ENCODE measurements at places on chromosomes 4 and X. TPM values are rescaled to one million over a fixed set of nuclear protein-coding genes. Genes with fewer than 3 reads are reported as not detected.

DNA sequence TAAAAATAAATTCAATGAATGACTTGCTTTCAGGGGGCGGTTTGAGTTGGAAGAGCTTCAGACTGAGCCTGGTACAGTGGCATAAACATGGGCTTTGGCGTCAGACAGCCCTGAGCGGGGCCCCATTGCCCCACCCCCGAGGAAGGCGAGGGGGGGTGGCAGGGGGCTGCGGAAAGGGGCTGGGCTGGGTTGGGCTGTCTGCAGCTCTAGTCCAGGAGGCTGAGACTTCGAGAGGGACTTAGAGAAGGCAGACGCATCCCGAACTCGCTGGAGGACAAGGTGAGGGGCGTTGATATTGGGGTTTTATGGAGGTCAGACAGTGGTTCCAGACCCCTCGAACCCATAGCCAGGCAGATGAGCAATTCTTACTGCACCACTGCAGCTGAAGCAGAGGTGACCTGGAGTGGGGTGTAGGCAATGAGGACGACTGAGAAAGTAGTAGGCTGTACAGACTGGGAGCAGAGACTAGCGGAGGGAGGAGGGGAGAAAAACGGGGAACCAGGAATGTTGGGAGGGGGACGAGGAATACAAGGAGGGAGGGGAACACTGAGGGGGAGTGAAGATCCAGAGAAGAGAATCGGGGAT is at the start of gene MAGED2:
Gene MAGED2 (plus strand): TSS at position 222 of the 585 bp plus-strand sequence. CDS start 1,587 bp downstream, outside the sequence.
- peak; percentile 56 for DNase-seq

GRCh38 chr4:148239494-148239985 is 202.7 kb downstream of the NR3C2 start:
- DNase-seq: no peak

DNA sequence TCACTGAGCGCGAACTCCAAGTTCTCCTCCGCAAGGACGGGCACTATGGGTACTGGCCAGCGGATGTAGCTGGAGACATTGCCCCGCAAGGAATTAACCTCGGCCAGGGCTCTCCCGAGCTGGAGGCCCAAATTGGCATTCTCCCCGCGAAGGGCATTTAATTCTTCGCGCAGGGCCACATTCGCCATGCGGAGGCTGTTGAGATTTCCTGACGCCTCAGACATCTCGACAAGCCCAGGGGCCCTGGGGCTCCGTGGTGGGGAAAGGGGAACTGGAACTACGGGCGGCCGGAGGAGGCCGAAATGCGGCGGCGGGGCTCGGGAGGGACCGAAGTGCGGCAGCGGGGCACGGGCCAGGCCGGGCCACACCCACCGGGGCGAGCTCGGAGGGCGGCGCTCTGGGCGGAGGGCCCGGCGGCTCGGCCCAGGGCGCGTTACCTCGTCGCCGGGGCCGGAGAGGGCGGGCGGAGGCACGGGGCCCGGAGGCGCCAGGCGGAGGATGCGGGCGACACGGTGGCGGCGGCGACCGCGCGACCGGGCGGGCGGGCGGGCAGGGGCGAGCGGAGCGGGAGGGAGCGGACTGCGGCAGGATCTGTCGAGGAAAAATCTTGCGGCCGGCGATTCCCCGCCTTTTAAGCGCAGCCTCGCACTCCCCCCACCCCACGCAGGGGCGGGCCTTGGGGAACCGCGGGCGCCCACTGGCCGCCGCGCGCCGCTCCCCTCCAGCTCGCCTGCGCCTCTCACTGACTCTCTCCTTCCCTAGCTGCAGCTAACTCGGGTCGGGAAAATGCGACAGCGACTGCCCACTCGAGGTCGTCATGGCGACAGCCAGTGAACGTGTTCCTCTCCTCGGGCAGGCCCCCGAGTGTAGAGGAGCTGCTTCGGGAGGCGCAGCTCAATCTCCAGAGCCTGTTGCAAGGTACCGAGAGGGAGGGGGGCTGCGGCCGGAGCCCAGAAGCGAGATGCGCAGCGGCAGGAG is at the start of gene RTL5:
Gene RTL5 (minus strand): TSS at position 599 of the 978 bp plus-strand sequence.
- DNase-seq: peak; percentile 63

GRCh38 chr4:183469285-183469684 is 24.8 kb downstream of the CDKN2AIP start:
- no peak for DNase-seq

DNA sequence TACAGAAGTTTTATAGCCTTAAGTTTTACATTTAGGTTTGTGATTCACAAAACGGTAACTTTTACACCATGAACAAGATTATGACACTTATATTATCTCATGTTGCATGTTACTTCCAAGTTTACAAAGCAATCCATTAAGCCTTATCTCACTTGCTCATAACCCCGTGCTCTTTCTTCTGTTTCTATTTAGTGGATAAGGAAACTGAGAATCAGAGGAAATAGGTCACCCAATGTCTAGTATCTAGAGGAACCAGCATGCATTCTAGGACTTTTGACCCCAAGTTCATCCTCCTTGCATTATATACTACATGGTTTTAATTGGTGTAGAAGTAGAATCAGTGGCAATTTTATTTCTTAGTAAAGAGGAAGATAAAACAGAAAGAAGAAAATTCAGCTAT is 67.0 kb upstream of the ANXA3 start:
- DNase-seq: no peak

- peak; percentile 80 for DNase-seq
These were observed 33.0 kb upstream of the TMEM131L start for GRCh38 chr4:153432965-153433753.

DNA sequence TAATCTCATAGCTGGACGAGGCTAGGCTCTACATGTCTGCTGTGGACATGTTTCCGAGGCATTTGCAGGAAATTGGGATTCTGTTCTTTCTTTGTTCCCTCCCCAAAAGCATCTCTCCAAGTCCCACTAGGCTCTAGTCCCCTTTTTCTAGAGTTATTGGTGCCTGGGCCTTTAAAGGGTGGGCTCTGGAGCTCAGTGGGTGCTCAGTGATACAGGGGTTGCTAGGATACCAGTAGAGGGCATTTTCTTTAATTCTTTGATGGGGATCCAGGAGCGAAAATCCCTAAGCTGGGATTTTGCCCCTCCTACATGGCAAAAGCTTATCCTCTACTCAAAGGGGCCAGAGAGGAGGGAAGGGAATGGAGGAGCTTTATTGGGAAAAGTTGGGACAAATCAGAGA is 34.2 kb downstream of the ARHGEF9 start:
- DNase-seq: peak; percentile 42

GRCh38 chrX:31459361-31459760 is 387.5 kb upstream of the FTHL17 start:
- DNase-seq: no peak

DNA sequence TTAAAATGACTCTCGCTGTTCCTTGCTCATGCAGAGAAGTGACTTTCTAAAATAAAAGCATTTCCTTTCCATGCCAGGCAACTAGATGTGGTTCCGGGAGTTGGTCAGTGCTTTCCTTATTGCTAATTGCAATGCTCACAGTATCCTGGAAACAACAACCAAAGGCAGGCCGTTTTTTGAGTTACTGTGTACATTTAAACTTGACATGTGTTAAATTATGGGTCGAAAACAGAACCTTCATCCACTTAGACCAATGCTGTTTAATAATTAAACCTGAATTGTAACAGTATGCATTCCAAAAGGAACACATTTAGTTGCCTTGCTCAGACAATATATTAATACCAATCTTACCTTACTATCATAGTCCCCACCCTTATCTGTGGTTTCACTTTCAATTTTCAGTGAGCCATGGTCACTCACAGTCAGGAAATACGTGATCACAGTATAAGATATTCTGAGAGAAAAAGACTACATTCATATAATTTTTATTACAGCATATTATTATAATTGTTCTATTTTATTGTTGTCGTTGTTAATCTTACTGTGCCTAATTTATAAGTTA is 102.6 kb downstream of the HS6ST2 start:
- DNase-seq: no peak

- DNase-seq: no peak
These were observed 100.2 kb downstream of the ANAPC4 start for GRCh38 chr4:25477221-25477620.

DNA sequence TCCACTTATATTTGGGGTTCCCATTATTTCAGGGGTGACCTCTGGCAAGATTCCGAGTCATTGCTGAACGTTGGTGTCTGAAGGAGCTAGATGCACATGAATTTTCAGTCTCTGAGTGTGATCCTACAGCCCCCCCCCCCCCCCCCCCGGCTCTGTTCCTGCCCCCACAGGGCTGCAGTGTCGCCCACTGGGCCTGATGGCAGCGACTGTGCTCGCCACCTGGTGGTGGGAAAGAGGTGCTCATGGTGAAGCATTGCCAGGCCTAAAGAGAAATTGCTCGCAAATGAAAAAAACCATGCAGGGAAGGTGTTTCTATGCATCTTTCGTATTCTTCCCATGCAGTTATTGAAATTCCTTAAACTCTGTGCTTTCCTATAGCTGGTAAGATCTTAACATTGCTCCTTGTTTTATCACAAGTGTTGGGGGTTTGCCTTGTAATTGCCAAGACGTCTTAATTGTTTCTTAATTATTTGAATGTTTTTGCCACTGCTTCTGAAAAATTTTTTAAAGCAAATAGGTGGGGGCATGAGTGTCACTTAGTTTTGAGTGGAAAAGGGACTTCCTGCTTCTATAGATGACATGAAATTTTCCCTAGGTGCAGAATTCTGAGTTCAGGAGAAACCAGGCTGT is 63.2 kb downstream of the CLDN22 start:
- peak; percentile 72 for DNase-seq

DNA sequence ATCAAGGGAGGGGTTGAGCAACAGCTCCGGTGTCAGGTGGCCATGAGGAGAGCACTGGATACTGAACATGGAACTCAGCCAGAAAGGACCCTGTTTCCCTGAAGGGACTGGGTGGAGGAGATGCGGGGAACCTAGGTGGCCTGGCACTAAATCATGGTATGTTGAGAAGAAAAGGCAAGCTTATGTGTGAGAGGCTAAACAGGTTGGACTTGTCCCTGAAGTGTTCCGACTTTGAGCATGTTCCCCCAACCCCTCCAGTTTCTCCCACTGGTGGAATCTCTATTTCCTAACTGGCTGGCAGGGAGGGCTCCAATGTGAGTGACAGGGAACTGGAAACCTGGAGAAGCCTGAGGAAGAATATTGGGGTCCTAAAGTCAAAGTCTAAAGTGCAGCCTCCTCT is 69.5 kb downstream of the PLAC1 start:
- DNase-seq: no peak

CFAP299 gene
- polyA plus RNA-seq: not detected

DNA sequence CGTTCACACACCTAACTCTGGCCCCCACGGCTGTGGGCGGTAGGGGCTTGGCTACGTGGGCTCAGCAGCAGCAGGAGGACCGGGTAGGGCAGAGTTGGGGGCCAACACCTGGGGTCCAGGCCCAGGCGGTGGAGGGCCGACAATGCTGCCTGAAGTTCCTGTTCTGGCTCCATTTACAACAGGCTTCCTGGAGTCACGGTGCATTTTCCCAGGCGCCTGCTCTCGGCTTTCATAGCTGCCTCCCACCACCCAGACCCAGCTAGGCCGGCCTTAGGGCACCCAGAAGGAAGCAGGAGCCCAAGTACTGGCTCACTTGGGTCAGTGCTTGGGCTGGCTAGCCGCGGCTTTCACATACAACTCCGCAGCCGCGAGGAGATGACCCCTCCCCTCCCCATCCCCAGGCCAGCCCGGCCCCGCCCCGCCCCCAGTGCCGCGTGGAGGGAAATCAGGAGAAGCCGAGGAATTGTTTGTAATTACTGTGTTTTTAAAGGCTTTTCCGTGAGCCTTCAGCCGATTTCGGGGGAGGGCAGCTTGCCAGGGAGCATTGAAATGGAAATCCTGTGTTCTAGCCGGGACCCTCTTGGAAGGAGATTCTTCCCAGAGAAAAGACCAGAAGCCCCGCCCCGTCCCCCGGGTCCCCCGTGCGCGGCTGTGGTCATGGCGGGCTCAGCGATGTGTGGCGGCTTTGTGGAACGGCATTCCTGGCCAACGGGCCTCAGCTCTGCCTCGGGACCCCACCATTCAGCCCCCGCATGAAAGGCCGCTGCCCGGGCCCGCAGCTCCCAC is 28.5 kb downstream of the PJA1 start:
- DNase-seq: peak; percentile 53

SASH3 gene
- polyA plus RNA-seq: 0.18 TPM

SERTM2 gene
- polyA plus RNA-seq: 0.27 TPM

DNA sequence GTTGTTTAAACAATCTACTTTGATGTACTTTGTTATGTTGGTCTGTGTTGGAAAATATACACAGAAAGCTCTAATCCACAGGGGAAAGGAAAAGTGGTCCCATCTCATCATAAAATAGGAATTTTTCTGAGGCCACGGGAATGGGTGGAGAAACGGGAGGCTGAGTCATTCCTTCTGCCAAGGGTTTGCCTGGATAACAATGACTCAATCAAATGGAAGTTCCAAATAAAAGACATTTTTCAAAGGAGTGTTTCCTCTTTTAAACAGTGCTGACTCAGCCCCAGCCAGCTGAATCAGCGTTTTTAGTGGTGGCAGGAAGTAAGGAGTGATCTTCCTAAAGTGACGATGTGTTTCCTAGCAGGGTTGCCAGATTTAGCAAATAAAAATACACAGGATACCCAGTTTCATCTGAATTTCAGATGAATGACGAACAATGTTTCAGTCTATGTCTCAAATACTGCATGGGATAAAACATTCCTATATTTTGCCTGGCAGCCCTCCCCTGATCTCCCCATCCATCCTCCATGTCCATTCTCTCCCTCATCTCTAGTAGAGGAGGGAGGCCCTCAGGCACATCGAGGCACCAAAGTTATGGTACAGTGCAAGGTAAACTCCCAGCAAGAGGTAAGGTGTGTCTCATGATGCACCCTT is 345.4 kb upstream of the GATB start:
- DNase-seq: peak; percentile 19

JADE3 gene
- polyA plus RNA-seq: 4.5 TPM

- DNase-seq: no peak
These were observed 101.0 kb upstream of the TLR2 start for GRCh38 chr4:153582954-153583702.

SLC4A4 gene
- 1.2 TPM for polyA plus RNA-seq

FAM47A gene
- polyA plus RNA-seq: not detected

KIF4A gene
- 18.7 TPM for polyA plus RNA-seq

- DNase-seq: no peak
These were observed 488.6 kb downstream of the MID1IP1 start for GRCh38 chrX:39289827-39290226.

DNA sequence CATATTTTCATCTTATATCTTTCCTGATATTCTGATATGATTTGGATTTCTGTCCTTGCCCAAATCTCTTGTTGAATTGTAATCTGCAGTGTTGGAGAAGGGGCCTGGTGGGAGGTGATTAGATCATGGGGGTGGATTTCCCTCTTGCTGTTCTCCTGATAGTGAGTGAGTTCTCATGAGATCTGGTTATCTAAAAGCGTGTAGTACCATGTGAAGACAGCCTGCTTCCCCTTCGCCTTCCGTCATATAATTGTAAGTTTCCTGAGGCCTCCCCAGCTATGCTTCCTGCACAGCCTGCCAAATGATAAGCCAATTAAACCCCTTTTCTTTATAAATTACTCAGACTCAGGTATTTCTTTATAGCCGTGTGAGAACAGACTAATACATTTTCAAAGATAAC is 77.2 kb downstream of the ANKRD50 start:
- no peak for DNase-seq

HSD17B13 gene
- 0.15 TPM for polyA plus RNA-seq

DNA sequence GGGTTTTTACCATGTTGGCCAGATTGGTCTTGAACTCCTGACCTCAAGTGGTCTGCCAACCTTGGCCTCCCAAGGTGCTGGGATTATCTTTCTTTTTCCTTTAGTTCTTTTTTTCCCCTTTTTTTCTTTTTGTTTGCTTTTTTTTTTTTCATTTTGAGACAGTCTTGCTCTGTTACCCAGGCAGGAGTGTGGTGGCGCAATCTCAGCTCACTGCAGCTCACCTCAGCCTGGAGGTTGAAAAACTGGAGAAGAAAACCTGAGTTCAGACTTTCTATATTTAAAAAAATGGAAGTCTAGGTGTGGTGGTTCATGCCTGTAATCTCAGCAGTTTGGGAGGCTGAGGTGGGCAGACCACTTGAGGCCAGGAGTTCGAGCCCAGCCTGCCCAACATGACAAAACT is 181.1 kb upstream of the HS3ST1 start:
- DNase-seq: no peak

Data from GM23338 (cell line).